ENCODE measurements at places on chromosomes 7 and 10. TPM values are rescaled to one million over a fixed set of nuclear protein-coding genes. Genes with fewer than 3 reads are reported as not detected.

Gene ANKRD7
- 0.33 TPM for total RNA-seq

Gene FAM237B
- total RNA-seq: not detected

Gene EPO
- not detected for total RNA-seq

Gene PRLHR
- not detected for total RNA-seq

Gene FZD1
- 8.6 TPM for total RNA-seq

Gene GRID2IP
- total RNA-seq: not detected

Gene CALD1
- total RNA-seq: 1,726 TPM

Gene C10orf67
- total RNA-seq: 0.41 TPM

Gene KLF6
- total RNA-seq: 141 TPM

Gene CDK14
- 28.6 TPM for total RNA-seq

Gene MORN4
- total RNA-seq: 11.3 TPM

Gene CPXM2
- not detected for total RNA-seq

Gene LYZL1
- not detected for total RNA-seq

Gene TECTB
- not detected for total RNA-seq
